Mesangial cell (primary cell): ENCODE measurements at places on chromosomes 4 and X. TPM values are rescaled to one million over a fixed set of nuclear protein-coding genes. Genes with fewer than 3 reads are reported as not detected.

The UGT8 gene
- total RNA-seq: 7.2 and 9.9 TPM in 2 replicates

The PLXNB3 gene
- total RNA-seq: 4.6 and 8.4 TPM in 2 replicates

The SOWAHD gene
- 0.38 TPM in 1 of 2 replicates, not detected in the other for total RNA-seq

The MAGEB17 gene
- not detected in 2 replicates for total RNA-seq

The MAGEB5 gene
- total RNA-seq: not detected in 2 replicates

The POU3F4 gene
- total RNA-seq: not detected in 2 replicates

The GLRA2 gene
- not detected in 2 replicates for total RNA-seq

The KDR gene
- under 0.01 and 0.25 TPM in 2 replicates for total RNA-seq

The PARM1 gene
- total RNA-seq: 0.13 and 0.33 TPM in 2 replicates

The GYPE gene
- under 0.01 and 0.16 TPM in 2 replicates for total RNA-seq

The ANXA5 gene
- total RNA-seq: 286 and 340 TPM in 2 replicates

The ART3 gene
- not detected in 2 replicates for total RNA-seq

The RNF128 gene
- 3.3 and 11.2 TPM in 2 replicates for total RNA-seq

The ZNF157 gene
- total RNA-seq: 0.13 and 0.33 TPM in 2 replicates

The DMRTC1B gene
- total RNA-seq: not detected in 2 replicates

The BGN gene
- total RNA-seq: 17.4 and 86.5 TPM in 2 replicates

The PCDH19 gene
- 0.13 and 0.16 TPM in 2 replicates for total RNA-seq

The ACOT9 gene
- 28.5 and 36.3 TPM in 2 replicates for total RNA-seq

The LRCH2 gene
- total RNA-seq: 0.81 and 3.2 TPM in 2 replicates

The CABS1 gene
- not detected in 2 replicates for total RNA-seq

The AR gene
- 0.16 and 0.25 TPM in 2 replicates for total RNA-seq
